ENCODE measurements at places on chromosomes 4 and X.

GRCh38 chr4:18213576-18214198, 192.1 kb upstream of the LCORL start:
- no peak for DNase-seq

GRCh38 chr4:137359691-137360315, 172.5 kb downstream of the PCDH18 start:
- DNase-seq, result no peak

DNA sequence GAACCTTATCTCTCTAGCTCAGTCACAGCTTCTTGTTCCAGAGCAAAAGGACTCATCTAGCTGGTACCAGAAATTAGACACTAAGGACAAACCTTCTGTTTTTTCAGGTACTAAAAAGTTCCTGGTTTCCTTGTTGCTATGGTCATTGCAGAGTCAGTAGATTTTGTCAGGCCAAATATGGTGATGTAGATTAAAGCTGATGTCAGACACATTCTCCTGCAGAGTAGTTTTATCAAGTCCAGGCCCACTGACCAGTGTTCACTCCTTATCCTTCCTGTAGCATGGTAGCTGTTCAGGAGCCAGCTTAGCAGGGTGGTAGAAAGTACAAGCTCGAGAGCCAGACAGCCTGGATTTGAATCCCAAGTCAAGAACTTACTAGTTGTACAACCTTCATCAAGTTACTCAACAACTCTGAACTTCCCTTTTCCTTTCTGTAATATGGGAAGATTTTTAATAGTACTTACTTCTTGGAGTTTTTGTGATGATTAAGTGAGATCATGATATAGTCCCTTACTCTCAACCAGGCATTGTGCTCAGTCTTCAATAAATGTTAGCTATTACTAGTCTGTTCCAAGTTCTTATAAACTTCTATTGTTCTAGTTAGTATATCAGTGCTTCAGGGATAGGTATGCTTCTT, 17.9 kb downstream of the OCRL start:
- no peak for DNase-seq

DNA sequence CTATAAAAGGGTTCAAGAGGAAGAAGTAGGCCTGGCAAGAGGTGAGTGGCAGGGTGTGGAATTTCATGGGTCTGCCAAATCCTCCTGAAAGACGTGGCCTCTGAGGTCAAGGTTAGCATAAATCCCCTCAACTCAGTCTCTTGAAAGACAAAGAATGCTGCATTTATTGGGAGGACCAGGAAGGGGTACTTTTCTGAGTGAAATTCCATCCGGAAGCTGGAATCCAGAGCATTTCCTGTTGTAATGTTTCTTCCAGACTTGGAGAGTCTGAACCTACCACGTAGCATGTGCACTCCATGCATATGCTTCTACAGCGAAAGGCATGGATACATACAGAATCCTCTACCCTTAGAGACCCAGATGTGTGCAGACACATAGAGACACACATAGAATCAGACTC, 13.4 kb upstream of the FGD1 start:
- no peak for DNase-seq

- DNase-seq, result no peak
Observed at GRCh38 chr4:19850909-19851308, 400.8 kb upstream of the SLIT2 start.

DNA sequence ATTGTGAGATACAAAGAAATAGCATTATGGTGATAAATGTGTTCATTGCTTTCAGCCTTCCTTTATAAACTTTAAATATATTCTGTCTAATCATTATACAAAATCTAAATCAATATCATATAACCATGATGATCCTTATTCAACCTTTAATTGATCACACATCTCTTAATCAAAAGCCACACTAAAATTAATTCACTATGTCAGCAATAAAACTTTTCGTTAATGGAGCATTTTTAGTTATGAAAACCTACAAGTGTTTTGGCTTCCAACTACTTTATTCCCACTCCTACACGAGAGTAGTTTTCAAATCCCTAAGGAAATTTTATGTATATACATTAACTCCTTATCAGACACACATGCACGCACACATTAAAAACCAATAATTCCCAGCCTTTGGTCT, 530.2 kb downstream of the KCTD8 start:
- DNase-seq, result no peak

DNA sequence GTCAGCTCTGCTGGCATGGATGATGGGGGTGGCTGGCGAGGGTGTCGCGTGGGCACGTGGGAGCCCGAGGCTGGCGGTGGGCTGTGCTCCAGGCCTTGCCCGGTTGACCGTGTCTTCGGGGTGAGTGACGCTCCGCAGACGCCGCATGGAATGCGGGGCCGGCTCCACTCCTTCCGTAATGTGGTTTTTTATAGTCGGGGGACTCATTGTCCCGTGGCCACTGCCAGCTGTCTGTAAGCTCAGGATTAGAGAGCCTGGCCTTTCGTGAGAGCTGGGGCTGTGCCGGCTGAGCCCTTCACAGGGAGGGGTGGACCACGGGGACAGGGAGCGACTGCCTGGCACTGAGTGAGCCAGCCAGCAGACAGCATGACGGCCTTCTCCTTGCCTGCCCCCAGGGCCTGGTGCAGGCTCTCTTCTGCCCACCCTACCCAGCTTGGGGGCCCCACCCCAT, 20.4 kb downstream of the DOK7 start:
- DNase-seq, result no peak

GRCh38 chr4:8892556-8893226, 21.1 kb upstream of the HMX1 start:
- no peak for DNase-seq

GRCh38 chr4:53987761-53988171, 76.6 kb downstream of the CHIC2 start:
- DNase-seq, result no peak

GRCh38 chr4:10622728-10623127, 61.8 kb downstream of the CLNK start:
- no peak for DNase-seq

GRCh38 chr4:153506341-153507309, 40.5 kb downstream of the TMEM131L start:
- no peak for DNase-seq

- DNase-seq, result no peak
Observed at GRCh38 chr4:162610116-162610515, 446.3 kb upstream of the FSTL5 start.

DNA sequence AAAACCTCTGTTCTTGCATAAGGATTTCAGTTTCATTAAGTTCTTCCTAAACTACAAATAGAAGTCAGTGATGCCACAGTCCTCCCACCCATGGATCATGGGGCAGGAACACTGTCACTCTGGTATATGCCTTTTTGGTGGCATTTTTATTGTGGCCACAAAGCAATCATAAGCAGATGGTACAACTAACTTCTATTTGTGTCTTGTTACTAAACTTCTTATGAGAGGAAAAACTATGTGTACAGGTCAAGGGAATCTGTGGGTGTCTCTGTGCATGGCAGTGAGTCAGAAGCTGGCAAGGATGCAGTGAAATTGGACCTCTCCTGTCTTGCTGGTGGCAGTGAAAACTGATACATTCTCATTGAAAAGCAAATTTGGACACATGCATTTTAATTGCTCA, 245.0 kb upstream of the GPC4 start:
- no peak for DNase-seq

- peak; percentile 54 for DNase-seq
Observed at GRCh38 chrX:74293343-74293946, 10.5 kb upstream of the ZCCHC13 start.

DNA sequence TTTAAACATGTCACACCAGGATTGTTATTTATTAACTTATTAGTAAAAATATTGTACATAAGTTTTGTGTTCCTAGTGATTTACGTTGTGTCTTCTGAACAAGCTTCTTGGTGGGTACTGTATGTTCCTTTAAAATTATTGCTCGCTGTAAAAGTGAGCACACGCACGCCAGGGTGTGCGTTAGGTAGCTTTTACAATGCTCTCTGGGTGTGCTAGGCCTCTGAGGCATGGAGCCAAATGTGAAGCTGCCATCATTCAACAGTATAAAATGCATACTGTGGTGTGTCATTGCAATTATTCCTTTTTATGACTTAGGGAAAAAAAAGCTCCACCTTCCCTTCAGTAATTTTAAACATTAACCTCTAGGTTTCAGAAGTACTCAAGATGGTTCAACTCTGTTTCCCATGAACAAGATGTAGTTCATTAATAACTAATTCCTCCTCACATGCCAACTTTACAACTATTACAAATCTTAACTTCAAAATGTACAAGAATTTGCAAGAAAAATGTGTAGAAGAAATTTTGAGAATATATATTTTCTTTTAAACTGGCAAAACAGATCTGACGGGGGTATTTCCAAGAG, 42.4 kb downstream of the ATOH1 start:
- DNase-seq, result no peak

DNA sequence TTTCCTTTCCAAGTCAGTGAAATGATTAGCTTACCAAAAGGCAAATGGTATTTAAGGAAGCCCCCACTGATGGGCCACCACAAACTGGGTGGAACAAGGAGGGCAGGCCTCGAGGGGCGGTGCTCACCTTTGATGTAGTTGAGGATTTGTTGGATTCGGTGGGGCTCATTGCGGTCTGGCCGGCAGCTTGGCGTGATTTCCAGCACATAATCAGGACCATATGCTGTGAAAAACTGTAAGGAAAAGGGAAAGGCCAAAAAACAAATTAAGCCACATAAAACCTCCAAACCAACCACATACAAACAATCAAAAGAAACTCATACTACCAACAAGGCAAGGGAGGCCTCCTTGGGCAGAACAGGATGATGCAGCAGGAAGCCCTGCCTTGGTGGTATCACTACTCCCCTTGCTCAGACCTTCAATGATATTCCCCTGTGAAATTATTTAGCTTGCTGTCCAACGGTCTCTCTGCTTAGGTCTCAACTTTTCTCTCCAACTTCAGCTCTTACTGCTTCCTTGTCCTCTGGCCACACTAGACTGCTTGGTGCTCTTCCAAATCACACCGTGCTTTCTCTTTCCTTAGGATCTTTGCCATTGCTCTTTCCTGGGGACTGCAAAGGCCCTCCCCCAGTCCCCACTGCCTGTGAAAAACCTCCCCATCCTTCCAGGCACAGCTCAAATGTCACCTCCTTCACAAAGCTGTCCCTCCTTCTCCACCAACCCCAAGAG, 46.1 kb upstream of the CITED1 start:
- DNase-seq, result no peak

- DNase-seq, result no peak
Observed at GRCh38 chr4:137558951-137559350, 26.7 kb upstream of the PCDH18 start.

DNA sequence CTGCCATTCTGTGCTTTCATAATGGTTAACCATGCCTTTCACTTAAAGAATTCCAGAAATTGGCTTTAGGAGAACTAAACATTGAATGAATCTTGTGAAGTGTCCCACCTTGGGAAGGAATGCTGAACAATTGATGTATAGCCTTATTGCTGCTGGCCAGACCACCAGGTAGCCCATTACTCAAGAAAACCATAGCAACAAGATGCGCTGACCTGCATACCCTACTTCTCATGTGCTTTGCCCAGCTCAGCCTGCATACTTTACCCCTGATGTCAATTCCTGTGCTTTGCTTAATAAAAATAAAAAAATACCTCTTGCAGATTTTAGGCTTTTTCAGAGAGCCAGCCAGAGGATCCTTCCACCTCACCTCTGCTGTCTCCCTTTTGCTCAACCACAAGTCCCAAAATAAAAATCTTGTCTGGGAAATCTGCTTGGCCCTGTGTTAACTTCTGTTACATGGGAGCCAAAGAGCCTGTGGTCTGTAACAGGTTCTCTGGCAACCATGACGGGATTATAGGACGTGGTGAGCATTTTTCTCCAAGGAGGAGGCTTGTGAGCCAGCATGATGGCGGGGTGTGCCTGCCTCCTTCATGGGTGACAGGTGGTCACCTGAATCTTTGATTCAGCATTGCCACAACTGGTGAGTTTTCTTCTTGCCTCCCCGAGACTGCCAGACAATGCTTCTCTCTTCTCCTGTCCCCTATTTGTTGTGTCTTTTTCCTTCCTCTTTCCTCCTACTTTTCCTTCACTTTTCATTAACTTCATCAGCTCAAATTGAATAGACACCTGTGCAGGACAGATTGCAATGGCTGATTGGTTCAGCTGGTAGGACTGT, 106.8 kb downstream of the ARSJ start:
- DNase-seq, result no peak

DNA sequence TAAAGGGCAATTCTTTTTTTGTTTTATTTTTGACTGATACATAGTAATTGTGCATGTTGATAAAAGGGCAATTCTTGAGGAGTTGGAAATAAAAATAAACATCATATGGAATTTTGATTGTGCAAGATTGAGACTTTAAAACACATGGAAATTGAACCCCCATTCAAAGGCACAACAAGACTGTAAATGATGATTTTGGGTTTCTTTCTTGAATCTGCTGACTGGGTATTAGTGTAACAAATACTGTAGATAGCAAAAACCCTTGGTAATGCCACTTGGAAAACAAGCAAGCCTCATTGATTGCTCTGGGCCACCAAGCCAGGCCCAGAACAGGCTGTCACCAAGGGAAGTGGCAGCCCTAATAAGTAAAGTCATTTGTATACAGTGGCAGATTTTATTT, 73.0 kb upstream of the ANXA3 start:
- no peak for DNase-seq

DNA sequence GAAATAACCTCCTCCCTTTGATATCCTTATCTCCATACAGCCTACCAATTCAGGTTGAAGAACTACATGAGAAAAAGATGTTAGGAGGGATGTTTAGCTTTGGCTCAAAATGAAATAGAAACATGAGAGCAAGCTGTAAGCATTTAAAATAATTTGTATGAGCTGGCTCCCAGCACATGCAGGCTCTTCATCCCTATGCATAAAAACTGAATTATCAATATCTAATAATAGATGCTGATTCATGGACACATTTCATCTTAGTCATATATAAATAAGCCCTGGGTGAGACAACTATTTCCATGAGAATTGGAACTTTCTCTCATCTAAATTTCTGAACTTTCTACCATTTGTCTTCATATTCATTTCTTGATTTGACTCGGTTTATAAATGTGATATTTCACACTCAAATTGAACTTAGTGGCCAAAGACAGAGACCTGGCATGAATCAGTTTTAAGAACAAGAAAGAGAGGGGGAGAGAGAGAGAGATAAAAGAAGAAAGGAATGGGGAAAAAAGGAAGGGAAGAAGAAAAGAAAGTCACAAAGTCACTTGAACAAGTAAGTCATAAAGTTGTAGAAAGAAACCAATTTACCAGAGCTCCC, 48.9 kb upstream of the GPR174 start:
- no peak for DNase-seq

DNA sequence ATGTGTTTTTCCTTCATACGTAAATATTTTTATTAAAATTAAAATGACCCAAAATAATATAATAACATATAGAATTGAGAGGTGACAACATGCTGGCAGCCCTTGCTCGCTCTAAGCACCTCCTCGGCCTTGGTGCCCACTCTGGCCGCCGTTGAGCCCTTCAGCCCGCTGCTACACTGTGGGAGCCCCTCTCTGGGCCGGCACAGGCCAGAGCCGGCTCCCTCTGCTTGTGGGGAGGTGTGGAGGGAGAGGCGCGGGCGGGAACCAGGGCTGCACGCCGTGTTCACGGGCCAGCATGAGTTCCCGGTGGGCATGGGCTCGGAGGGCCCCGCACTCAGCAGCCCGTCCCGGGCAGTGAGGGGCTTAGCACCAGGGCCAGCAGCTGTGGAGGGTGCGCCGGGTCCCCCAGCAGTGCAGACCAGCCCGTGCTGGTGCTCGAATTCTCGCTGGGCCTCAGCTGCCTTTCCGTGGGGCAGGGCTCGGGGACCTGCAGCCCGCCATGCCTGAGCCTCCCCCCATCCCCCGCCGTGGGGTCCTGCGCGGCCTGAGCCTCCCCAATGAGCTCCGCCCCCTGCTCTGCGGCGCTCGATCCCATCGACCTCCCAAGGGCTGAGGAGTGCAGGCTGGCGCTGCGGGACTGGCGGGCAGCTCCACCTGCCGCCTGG, 222.3 kb downstream of the PTTG2 start:
- no peak for DNase-seq

GRCh38 chr4:179698321-179698720, 2256.1 kb upstream of the AGA start:
- DNase-seq, result no peak

- no peak for DNase-seq
Observed at GRCh38 chr4:7021930-7022664, 21.1 kb upstream of the TADA2B start.

All from T-helper 2 cell treated with Interferon-gamma antibody and Interleukin-4, amounts not matched to agents 5 μg/mL and 100 μg/mL, for 36 hours (primary cell).